ENCODE measurements at places on chromosomes 12 and 14.

GRCh38 chr12:25121916-25122315 lies 73.0 kb downstream of the DNAI7 start:
- DNase-seq = no peak

DNA sequence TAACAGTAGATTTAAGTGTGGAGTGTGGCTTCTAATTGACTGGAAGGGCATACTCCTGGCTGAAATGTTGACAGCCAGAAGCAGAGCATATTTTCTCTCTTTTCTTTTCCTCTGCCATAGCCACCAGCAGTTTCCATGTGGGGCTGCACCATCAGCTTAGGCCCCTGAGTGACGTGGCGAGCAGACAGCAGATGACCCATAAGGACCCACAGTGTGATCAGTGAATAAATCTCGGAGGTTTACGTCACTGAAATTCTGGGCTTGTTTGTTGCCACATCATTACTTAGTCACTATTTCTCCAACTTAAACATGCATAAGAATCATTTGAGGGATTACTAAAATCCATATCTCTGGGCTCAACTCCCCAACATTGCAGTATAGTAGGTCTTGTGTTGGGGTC lies 549.7 kb upstream of the TMEM132C start:
- no peak for DNase-seq

DNA sequence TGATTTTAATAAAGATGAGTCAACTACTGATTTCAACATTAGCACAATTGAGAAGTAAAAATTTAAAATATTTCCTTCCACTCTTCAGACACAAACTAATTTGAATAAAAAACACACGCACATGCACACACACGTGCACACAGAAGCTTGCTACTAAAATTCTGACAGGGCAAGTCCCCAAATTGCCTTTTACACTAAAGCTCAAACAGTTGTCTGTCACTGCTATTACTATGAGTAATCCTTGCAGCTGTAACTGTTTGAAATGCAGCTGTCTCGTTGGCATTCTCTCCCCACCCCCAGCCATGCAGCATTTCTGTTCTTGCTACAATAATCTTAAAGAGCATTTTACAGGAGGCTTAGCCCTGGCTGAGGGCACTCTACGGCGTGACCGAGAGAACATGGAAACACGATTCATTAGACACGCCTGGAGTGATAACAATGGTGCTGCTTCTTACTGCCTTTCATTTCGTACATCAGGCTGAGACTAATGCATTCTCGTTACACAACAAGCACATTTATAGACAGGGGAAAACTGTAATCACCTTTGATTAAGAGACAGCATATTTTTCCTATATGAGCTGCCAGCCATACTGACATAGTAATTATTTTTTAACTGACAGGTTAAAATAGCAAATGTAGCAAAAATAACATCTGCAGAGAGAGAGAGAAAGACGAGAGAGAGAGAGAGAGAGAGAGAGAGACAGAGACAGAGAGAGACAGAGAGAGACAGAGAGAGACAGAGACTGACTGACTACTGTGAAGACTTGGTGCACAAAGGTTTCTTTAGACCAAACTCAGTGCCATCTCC lies 153.8 kb downstream of the MED13L start:
- DNase-seq = no peak

DNA sequence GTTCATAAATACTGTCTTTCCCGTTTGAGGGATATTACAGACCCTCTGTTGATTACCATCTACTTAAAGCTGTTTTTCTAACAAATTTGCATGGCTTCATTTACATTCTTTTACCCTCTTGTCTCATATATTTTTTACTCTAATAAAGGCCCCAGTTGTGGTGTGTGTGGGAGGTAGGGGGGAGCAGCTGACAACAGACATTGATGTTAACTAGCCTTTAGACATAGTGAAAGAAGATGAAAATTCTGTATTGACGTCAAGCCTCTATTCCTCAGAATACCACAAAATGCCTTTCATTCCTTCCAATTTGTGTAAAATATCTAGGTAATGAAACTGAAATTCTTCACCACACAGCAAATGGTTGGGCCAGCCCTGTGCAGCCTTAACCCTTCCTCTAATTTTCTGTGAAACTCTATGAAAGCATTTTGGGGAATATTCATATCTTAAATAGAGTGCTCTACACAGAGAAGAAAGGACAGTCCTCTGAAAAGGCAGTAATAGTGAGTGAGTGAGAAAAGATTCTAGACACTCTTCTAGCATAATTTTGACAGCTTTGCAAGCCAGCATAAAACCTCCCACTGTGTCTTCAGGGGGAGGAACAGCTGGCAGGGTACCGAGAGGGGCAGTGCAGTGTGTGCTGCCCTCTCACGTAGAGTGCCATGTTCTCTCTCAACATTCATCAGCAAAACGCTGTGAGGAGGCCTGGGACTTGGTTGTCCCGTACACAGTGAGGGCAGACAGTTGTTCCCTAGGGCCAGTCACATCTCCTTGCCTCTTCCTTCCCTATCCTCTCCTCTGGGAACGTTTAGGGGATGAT lies 20.1 kb upstream of the CERS5 start:
- no peak for DNase-seq

DNA sequence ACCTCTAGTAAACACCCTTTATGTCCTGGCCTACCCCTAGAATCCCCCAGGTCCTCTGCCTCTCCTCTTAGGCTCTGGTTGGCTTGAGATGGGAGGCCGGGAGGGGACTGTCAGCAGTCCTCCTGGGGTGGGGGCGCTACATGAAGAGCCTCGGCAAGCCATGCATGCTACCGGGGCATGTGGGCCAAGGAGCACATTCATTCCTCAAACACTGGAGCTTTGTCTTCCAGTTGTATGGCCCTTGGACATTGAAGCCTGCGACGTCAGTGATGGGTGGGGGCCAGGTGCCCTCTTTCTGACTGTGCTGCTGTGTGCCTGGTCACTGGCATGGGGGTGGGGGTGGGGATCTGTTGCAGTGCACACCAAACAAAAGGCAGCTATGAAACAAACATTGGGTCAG lies 15.8 kb upstream of the CELA1 start:
- no peak for DNase-seq

- DNase-seq = no peak
These were observed 18.1 kb downstream of the ZBTB39 start for GRCh38 chr12:56988207-56988739.

DNA sequence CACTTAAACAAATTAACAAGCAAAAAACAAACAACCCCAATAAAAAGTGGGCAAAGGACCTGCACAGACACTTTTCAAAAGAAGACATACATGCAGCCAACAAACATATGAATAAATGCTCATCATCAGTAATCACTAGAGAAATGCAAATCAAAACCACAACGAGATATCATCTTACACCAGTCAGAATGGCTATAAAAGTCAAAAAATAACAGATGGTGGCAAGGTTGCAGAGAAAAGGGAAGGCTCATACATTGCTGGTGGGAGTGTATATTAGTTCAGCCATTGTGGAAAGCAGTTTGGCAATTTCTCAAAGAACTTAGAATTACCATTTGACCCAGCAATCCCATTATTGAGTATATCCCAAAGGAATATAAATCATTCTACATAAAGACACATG lies 34.6 kb upstream of the NT5DC3 start:
- no peak for DNase-seq

DNA sequence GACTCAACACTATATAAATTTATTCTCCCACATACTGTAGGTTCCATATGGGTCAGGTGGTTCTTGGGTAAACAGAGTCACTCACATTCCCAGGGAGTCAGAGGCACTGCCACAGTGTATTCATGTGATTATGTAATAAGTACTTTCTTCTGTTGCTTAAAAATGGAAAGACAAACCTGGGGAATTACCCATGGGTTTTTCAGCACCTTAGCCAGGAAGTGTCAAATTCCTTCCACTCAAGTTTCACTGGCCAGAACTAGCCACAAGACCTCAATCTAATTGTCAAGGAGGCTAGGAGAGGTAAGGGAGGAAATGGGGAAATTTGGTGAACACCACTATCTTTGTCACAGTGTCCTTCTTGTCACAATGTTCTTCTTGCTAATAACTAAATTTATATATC lies 333.2 kb upstream of the MDGA2 start:
- no peak for DNase-seq

GRCh38 chr14:61894452-61895077 lies 132.3 kb downstream of the SNAPC1 start:
- no peak for DNase-seq

GRCh38 chr12:42277396-42278127 lies 39.5 kb upstream of the YAF2 start:
- no peak for DNase-seq

GRCh38 chr14:56487090-56487667 lies 92.4 kb upstream of the TMEM260 start:
- no peak for DNase-seq

DNA sequence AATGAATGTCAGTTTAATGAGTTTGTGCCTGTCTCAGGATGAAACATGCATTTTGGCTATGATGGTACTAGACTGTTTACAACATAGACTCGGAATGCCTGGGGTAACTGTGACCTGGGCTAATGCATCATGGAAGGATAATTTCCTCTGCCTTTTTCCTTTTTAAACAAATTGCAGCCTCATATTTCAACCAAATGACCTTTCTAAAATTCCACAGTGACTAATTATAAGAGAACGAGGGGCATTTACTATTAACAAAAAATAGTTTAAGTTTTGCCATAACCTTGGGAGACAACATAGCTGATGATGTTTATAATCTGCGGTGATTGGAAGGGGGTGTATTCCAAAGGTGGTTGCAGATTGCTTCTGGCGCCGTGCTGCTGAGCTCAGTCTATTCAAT lies 1140.5 kb downstream of the GALC start:
- DNase-seq = no peak
